ENCODE measurements at places on chromosomes 3 and 15. TPM values are rescaled to one million over a fixed set of nuclear protein-coding genes. Genes with fewer than 3 reads are reported as not detected.

- no peak for DNase-seq
These were observed 8.6 kb downstream of the ZNF445 start for GRCh38 chr3:44468572-44469520.

Gene CYP1A2
- total RNA-seq = not detected

DNA sequence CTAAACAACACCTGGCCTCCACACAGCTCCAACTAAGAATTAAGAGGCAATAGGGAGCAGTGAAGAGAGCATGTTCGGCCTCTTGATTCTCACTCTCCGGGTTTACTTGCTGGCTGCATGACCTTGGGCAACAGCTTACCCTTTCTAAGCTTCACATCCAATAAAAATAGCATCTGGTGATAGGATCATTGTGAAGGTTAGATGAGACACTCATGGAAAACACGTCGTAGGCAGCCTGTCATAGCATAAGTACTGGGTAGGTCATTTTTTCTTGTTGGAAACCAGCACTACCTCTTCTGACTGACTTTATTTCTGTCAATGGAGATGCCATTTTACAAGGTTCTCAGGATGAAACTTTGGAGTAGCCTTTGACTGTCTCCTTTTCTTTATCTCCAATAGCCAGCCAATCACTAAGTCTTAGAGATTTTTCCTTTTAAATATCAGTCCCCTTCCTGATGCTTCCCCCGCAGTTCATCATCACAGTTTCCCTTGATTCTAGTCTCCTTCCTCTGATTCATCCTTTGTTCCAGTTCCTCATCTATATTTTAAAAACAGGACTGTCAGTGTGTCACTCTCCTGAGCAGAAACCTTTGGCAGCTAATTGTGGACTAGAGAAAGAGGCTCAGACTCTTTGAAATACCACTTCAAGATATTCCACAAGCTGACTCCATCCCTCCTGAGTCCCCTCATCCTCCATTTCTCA lies 271.5 kb downstream of the SLC9A9 start:
- DNase-seq = no peak

DNA sequence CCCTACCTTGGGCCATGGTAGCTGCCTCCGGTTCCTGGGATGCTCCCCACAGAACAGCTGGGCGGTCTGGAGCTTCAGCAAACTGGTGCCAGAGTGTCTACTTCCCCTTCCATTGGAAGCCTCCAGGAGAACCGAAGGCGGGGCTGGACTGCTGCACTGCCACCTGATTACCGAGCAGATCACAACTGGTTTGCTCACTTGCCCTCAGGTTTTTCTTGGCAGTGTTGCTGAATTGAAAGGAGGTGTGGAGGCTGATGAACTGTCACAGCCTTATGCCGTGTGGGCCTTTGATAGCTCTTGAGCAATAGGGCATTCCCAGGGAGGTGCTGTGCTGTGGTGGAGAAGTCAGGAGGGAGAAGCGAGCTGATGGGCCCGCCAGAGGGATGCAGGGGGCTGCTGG lies at the start of gene TGM5:
TSS of gene TGM5 (minus strand) at position 95 of the 400 bp plus-strand sequence. CDS start at position 16, 79 bp downstream.
- no peak for DNase-seq

- no peak for DNase-seq
These were observed 140.3 kb downstream of the FEZF2 start for GRCh38 chr3:62233065-62233464.

DNA sequence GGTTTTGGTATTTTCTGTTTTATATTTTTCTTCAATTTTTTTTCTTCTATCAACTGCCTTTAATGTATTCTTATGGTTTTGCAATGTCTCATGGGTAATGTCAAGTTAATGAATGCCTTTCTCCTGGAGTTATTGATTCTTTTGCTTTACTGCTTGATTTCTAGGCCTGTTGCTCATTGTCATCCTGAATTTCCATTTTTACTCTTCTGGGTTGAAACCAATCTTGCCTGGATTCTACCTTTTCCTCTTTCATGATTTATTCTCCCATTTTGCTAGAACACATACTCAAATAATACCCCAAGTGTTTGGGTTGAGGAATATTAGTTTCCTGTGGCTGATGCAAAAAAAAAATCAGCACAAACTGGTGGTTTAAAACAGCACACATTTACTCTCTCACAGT lies 315.2 kb upstream of the PDZRN3 start:
- DNase-seq = no peak

DNA sequence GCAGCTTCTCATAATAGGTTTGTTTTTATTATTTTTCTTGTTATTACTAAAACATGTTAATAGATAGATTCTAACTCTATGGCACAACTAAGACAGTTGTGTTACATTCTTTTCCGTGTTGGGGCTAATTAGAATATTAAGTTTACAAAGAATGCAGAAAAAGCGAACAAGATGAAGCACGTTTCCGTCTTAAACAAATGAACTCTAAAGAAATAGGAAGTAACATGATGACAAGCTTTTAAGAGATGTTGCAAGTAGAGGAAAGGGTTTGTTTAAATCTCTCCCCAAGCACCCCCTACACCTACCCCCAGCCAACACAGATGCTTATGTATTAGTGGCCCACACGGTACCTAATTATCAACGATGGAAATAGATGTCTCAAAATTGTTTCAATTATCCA lies 207.1 kb downstream of the TP63 start:
- no peak for DNase-seq

DNA sequence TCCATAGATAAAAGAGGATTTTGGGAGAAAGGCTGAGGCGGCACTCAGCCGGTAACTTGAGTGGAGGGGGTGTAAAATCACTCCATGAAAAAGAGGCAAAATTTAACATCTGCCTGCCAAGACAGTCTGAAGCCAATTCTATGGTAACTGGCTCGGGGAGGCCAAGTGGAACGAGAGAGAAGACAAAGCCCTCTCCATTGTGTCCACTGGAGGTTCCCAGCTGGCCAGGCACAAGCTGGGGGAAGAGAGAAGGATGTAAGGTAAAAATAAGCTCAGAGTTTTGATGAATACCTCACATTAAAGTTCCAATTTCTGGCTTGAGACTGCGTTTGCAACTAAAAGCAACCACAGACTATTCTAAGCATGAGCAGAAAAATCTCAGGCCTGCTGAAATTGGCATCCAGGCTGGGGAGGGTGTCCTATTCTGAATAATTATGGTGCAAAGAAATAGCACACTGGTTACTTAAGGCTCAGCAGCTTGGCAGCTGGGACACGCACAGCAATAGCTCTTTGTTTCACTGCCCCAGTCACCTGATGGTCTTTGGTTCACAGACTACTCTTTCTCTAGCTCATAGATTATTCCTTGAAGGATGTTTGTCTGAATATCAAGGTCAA lies 48.8 kb downstream of the CHRD start:
- no peak for DNase-seq

Gene GNB5
- total RNA-seq = 23.7 TPM

GRCh38 chr3:87828046-87828445 lies 230.8 kb downstream of the CGGBP1 start:
- DNase-seq = no peak

DNA sequence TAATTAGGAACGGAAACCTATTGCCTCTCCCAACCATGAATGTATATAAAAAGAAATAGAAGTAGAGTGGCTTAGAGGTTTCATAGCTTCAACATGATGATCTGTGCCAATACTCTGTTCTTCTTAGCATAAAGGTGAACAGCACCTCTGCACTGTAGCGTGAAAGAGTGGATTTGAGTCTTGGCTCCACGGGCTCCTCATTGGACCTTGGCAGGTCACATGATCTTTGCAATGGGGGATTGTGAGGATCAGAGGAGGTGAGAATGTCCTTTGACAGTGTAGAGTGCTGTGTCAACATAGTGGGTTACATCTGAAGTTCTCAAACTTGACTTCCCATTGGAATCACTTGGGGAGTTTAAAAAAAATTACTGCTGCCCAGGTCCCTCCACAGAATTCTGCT lies 51.4 kb downstream of the FEM1B start:
- no peak for DNase-seq

Gene C15orf62
- 0.63 TPM for total RNA-seq

DNA sequence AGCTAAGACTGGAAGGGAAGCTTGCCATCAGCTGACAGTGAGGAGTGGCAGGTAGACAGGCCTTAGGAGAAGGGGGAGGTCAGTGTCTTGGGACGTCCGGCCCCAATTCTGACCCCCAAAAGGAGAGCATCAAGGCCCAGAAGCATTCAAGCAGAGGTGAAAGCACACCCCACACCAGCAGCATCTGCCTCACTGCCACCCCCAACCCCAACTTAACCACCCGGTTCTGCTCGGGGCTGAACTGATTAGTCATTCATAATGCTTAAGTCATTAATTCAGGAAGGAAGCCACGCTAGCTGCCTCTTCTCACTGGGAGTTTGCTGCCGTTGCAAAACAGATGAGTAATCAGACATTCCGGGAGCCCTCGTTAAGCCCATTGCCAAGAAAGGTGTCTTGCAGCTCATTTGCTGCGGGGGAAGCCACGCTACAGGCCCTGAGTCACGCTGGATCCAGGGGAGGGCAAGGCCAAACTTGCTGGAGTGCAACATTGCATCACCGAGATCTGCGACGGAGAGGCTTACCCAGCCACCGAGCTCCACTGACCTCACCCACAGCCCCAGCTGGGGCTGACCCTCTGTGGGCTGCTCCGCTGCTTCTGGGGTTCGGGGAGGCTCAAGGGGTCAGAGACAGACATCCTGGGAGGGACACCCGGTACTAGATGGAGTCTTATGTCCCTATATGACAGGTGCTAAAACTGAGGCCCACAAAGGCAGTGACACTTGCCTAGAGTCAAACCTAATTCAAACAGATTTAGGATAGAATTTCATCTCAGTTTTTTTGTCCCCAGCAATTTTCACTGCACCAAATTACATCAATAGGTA lies 46.4 kb upstream of the HES1 start:
- DNase-seq = peak; percentile 99

- DNase-seq = no peak
These were observed 79.9 kb downstream of the NR2F2 start for GRCh38 chr15:96410175-96411055.

DNA sequence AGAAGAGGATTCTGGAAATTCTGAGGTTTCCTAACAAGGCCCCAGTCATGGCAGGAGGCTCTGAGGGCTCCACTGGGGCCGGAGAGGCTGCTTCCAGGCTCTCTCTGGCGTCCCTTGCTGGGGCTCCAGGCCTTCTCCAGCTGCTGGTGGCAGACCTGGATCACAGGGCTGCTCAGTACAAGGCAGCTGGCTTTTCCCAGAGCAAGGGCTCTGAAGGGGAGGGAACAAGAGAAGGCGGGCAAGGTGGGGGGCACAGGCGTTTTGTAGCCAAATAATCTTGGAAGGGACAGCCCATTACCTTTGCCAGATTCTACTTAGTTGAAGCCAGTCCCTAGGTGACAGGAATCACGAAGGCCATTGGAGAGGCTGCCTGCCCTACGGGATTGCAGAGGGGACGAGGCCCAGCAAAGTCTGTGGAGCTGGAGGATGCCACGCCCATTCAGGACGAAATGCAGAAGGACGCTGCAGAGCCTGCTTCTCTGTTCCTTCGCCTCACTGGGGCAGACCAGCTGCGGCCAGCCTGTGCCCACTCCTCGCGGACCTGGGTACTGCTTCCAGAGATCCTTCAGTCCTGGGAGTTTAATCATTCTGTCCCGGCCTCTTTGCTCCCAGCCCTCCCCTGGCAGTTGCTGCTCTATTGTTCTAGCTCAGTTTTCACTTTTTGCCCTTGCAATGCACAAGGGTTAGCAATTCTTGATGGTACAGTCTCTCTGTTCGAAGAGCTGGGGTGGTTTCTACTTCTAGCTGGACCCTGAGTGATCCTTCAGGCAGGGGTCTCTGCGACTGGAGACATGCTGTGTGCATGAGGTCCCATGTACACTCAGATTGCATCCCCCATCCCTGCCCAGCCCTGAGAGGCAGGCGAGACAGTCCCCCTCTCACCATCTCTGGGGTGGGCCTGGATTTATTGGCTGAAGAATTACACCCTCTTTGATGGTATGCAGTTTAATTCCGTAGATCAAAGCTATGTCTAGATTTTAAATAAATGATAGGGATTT lies 149.3 kb upstream of the MEF2A start:
- DNase-seq = no peak

GRCh38 chr3:187072511-187072910 lies 66.8 kb downstream of the RPL39L start:
- DNase-seq = no peak

GRCh38 chr15:80328496-80328895 lies 75.7 kb upstream of the ARNT2 start:
- DNase-seq = no peak

Gene FRMD5
- 3.0 TPM for total RNA-seq

DNA sequence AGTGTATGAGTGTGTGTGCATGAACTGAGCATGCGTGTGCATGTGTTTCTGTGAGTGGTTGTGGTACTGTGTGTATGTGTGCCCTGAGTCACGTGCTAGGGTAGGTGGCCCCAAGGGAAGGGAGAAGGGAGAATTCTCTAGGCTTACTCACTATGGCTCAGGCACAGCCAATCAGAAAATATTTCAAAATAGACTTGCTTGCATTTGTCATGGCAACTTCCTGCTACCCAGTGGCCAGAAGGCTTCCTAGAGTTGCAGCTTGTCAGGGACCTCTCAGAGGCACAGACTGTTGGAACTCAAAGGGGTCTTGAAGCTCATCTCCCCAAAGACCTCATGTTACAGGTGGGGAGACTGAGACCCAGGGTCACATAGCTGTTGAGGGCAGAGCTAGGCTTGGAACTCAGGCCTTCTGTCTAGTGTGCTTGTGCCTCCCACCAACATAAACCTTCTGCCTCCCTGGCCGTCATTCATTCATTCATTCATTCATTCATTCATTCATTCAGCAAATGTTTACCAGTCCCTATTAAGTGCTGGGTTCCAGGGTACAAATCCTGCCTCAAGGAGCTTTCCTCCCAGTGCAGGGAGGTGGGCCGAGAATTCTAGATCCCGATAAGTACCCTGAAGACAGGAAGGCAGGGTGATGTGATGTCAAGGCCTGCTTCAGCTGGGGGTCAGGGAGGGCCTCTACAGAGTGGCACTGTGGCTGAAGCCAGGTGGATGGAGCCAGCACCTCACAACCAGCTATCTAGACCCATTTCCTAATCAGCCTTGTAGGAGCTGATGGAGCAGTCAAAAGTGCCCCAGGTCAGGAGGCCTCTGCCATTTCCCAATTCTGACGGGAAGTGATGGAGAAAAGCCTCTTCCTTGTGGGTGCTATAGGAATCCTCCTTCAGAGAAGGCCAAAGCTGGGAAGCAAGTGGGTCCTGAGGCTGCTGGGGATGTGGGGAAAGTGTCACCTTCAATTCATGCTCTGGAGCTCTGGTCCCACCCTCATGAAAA lies 10.9 kb upstream of the RFT1 start:
- DNase-seq = no peak

GRCh38 chr3:57778494-57778893 lies 22.4 kb downstream of the SLMAP start:
- DNase-seq = no peak

GRCh38 chr15:93070132-93070531 lies 18.9 kb downstream of the RGMA start:
- no peak for DNase-seq

GRCh38 chr15:53197426-53197839 lies 407.3 kb upstream of the ONECUT1 start:
- DNase-seq = no peak

Data from epithelial cell of proximal tubule (primary cell).